NAMALWA (cell line): ENCODE measurements at places on chromosomes 5 and 9.

GRCh38 chr5:8767746-8768145, 778.1 kb downstream of the SEMA5A start:
- DNase-seq: no peak

- no peak for DNase-seq
Measured at GRCh38 chr5:90548069-90548593, 10.5 kb upstream of the ADGRV1 start.

- DNase-seq: no peak
Measured at GRCh38 chr9:78316166-78316892, 19.4 kb downstream of the PSAT1 start.

DNA sequence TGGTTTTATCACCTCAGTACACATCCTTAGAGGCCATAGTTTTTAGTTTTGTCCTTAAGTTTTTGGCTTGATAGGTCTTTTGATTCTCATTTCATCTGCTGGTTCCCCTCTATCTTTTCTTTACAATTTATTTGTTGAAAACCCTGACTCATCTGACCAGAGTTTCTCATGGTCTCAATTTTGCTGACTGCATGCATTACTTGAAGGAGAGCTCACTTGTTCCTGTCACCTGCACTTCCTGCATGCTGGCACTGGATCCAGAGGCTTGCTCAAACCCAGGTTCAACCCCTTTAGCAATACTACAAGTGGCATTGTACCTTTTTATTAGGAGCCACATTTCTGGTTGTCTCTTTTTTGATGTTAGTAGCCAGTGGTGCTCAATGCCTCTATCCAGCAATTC, 26.7 kb downstream of the FBXO10 start:
- DNase-seq: no peak

GRCh38 chr5:133723651-133724366, 111.5 kb upstream of the FSTL4 start:
- no peak for DNase-seq

DNA sequence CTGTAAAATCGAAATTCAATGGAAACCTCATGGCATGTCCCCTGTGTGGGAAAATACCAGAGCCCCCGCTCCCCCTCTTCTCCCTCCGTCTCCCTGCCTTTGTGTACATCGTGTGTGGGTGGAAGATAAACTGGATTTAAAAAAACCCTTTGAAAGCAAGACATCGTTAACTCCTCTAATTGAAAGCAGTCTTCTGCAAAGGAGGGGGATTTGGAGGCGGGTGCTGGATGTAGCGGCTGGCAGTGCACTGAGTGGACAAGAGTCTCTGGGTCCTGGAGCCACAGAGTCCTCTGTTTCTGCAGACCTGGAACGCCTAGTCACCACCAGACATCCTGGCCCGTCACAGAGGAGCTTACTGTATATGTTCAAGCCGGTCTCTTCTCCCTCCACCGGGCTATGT, 169.4 kb downstream of the PAPPA start:
- no peak for DNase-seq

GRCh38 chr9:112526973-112527372, 40.3 kb downstream of the KIAA1958 start:
- DNase-seq: no peak

DNA sequence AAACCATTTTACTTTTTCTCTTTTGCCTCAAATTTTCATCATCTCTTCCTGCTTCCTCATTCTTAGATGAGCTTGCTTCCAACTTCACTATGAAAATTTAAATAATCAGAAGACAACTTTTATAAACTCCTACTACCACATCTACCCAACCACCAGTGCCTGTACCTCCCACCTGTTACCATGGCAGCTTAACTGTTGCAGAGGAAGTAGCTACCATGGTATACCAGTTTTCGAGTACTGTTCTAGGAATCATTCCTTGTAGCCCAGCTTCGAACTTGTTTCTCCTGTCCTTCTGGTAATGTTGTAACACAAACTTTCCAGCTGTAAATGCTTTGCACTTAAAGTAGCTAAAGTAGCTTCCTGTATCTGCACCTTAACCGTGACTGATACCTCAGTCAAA, 266.8 kb upstream of the NREP start:
- no peak for DNase-seq

DNA sequence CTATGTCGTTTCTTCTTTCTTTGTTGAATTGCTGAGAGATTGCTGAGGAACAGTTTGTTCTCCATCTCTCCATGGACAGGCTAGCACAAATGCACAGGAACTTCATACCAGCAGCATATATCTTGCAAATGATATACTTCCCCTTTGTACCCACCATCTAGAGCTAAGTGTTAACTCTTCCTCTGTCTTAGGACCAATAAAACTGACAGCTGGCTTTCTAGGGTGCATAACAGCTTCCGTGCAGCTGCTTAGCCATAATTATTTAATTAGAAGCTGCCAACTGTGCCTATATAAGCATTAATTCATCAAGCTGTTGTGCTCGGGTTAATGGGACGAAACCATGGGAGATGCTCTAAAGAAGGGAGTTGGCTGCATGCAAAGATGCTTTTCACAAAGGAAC, 38.7 kb downstream of the KCTD16 start:
- no peak for DNase-seq

GRCh38 chr9:99197987-99198386, 23.8 kb downstream of the ALG2 start:
- no peak for DNase-seq

DNA sequence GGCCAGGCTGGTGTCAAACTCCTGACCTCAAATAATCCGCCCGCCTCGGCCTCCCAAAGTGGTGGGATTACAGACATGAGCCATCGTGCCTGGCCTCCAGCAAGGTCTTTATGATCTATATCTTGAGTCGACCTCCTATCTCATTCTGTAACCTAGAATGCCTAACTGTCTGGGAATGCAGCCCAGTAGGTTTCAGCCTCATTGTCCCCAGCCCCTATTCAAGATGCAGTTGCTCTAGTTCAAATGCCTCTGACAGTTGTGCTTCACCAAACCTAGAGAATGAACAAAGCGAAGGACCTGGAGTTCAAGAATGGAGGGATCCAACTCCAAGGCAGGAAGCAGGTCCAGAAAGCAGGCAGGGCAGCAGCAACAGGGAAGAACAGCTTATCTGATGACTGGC, 30.8 kb downstream of the GLRX start:
- DNase-seq: no peak

DNA sequence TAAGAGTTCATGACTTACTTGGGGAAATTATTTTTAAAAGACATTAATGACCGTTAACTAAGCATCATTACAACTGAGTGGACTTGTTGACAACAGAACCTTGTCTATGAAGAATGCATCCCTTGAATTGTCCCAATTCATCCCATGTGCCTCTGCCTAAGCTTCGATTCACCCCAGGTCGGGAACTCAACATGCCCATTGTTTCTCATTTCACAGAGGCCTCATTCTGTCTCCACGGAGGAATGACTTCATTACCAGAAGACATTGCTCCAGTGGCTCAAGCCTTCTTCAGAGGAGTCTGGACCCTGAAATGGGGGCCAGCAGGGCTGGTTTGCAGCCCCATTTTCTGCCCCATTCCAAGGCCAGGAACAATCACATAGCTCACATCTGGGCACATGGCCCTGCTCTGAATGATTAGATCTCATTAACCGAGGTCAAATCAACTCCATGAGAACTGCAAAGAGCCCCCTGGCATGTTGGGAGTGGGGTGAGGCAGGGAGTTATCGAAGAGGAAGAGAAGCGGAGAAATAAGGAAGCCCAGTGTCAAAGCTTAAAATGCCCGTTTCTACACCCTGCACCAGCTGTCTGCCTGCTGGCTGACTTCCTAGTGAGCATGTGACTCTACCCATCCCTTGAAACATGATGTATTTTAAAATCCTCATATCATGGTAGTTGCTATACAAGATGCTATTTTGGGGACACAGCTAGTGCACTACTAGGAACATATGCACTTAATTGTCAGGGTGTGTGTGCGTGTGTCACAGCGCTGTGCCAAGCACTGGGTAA, 137.3 kb downstream of the LHFPL2 start:
- no peak for DNase-seq

- DNase-seq: no peak
Measured at GRCh38 chr5:106749826-106750225, 920.9 kb downstream of the EFNA5 start.

DNA sequence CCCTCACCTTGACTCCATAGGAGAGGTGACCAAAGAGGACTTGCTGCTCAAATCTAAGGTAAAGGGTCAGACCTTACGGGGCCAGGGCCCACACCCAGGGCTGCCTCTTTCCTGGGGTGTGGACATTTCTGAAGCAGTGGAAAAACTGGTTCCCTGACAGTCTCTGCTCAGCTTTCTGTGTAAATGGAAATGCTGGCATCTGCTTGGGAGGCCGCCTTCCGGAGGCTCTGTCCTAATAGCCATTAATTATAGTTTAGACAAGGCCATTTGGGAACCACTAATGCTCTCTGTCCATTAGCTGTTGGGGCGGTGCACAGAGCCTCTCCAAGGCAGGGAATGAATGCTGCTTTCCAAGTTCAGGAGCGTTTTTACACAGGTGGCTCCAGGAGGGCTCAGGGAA, 17.3 kb downstream of the USP20 start:
- no peak for DNase-seq

DNA sequence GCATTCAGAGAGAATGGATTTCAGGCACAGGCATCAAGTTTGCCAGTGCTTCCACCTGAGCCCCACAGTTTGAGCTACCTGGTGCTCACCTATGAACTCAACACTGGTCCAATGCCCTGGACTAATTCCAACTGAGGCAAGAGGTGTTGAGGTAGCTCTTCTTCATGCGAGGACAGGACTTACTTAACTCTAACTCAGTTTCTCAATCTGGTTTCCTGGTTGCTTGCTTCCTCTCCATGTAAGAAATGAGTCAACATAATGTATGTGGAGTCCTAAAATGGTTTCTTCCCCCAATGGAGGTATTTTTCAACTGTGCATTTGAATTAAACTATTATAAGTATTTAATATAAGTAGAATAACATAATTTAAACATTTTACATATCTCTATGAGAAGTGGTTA, 523.6 kb upstream of the DAB2 start:
- DNase-seq: no peak

DNA sequence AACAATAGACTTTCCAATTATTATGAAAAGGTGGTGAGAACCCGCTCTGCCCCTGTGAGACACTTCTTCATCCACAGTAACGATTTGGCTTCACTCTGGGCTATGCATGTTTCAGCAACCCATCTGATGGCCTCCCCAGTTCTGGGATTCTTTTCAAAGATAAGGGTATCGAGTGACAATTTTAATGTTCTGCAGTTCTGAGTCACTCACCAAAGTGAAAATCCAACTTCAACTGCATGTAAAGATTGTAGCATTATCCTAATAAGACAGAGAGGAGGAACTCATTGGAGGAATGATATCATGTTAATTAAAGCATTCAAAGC, 1078.3 kb upstream of the SEMA6A start:
- no peak for DNase-seq

DNA sequence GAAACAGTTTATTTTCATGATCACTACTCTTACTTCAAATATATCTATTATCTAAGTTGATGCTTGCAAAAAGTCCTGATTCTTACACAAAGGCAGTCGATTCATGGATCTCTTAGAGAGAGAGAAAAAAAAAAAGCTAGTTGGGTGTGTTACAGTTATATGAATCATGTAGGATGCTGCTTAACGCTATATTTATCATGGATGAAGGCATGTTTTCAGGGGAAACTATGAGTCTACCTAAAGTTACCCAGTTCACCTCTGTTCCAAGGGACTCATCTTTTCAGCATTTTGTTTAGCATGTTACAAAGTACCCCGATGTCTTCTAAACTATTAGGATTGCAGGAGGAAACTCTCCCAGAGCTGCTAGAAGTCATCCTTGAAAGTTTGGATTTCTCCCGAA, 13.5 kb downstream of the TMC1 start:
- DNase-seq: no peak

GRCh38 chr5:140293091-140293848, 9.6 kb downstream of the PFDN1 start:
- DNase-seq: no peak

- no peak for DNase-seq
Measured at GRCh38 chr5:64836190-64836755, 67.5 kb downstream of the CWC27 start.

- DNase-seq: peak; percentile 14
Measured at GRCh38 chr5:119220576-119221197, 135.1 kb upstream of the TNFAIP8 start.

GRCh38 chr9:112446080-112446479, 40.5 kb upstream of the KIAA1958 start:
- DNase-seq: no peak

DNA sequence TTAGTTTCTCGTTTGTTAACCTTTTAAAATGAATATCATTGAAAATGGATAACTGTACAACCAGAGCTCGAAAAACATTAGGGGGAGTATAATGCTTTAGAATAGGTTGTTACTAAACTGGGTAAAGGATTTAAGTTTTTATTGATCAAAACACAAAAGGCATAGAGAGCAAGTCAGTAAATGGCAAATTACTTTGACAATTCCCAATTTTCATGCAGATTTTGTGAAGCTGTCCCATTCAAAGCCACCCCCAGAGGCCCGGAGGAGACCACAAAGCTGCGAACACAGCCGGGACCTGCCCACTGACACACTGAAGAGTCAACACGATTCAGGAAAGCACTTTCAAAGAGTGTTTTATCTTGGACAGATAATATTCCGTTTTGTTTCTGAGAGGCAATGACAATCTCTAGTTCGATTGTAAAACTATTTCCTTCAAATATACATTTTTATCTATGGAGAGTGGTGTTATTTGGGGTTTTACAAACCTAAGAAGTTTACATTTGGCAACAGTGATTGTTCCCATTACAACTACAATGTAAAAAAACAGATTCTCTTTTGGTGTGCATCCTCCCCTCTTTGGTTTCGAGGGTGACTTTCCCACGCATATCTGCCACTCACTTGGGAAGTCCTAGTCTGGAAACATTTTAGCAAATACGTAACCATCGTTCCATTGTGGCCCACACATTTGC, 182.6 kb upstream of the TBCA start:
- no peak for DNase-seq

GRCh38 chr9:27109621-27110020, 596 bp downstream of the TEK start:
- DNase-seq: no peak

DNA sequence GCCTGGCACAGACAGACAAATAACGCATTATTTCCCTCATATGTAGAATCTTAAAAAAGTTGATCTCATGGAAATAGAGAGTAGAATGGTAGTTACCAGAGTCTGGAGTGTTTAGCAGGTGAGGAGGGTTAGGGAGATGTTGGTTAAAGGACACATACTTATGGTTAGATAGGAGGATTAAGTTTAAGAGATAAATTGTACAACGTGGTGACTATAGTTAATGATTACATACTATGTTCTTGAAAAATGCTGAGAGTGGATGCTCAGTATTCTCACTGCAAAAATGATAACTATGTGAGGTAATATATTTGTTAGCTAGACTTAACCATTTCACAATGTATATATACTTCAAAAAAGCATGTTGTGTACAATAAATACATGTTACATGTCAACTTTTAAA, 38.0 kb downstream of the CERT1 start:
- no peak for DNase-seq

DNA sequence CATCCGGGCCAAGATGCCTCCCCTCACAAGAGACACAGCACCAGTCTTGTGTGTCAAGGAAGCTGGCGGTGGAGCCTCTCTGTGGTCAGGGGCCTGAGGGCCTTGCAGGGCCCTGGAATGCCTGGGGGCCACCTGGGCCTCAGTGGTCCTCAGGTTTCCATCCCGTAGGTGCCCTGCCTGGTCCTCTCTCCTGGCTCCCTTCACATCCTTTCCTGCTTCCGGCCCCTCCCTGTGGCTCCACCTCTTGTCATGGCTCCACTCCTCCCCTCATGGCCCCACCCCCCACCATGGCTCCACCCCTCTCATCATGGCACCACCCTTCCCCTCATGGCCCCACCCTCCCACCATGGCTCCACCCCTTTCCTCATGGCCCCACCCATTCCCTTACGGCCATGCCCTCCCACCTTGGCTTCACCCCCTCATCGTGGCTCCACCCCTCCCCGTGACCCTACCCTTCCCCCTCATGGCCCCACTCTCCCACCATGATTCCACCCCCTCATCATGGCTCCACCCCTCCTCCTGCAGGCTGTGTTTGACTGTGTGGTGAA, 175.8 kb downstream of the CACNA1B start:
- peak; percentile 71 for DNase-seq
